ENCODE measurements at places on chromosomes 16 and 17.
A peak's percentile ranks its signal among the peaks of the same experiment; 100 is the strongest.

GRCh38 chr17:76197911-76198310 lies 42.4 kb downstream of the RNF157 start:
- DNase-seq = no peak

DNA sequence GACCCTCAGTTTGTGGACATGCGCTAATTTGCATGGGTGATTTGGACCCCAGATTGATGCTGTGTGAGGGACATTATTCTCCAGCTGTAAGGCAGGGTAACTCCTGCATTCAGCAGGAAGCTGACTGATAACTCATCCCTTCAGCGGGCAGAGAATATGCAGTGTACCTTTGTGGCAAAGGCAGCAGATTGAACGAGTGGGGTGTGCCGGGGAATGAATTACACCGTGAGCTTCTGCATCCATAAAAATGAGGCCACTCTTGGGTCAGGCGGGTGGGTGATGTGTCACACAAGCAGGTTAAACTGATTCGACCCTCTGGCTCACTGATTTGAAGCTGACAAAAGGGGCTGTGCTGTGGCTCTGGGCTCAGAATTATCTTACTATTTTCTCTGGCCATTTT lies 128.9 kb upstream of the PMFBP1 start:
- DNase-seq = no peak

DNA sequence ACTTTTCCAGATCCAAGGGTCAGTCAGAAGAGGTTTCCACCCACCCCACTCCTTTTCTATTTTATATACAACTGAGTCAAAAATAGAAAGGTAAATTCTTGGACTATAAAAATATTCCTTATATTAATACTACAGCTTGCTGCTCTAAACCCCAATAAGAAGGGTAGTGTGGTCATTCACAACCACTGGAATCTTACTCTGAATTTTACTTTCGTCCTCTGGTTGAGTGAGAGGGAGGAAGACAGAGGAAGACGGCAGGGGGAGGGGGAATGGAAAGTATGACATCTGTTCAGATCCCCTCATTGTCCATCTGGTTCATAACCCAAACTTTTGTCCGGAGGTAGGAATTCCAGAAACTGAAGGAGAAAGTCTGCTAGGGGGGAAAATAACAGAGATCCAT lies 67.2 kb downstream of the MAF start:
- no peak for DNase-seq

- no peak for DNase-seq
These were observed 451.1 kb downstream of the HS3ST3B1 start for GRCh38 chr17:14752011-14752410.

GRCh38 chr17:19278729-19279128 lies 41.6 kb downstream of the EPN2 start:
- DNase-seq = no peak

- DNase-seq = no peak
These were observed 618 bp downstream of the RUSF1 start for GRCh38 chr16:31507617-31507928.

DNA sequence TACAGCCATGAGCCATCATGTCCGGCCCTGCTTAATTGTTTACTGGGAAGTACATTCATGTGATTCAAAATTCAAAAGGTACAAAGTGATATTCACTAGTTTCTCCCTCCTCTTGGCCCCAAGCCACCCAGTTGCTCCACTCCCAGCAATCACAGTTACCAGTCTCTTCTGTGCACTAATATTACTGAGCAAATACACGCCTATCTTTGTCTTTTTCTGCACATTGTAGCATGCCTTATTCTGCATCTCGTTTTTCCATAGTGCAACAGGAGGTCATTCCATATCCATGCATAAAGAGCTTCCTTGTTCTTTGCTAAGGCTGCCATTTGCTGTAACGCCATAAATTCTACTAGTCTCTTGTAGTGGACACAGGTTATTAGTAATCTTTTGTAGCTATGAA lies 2.2 kb upstream of the ALOX15 start:
- DNase-seq = no peak

- DNase-seq = no peak
These were observed 13.9 kb downstream of the CYB561 start for GRCh38 chr17:63431939-63432804.

GRCh38 chr16:89748921-89749320 lies 27.6 kb downstream of the ZNF276 start:
- no peak for DNase-seq

- no peak for DNase-seq
These were observed 53.4 kb downstream of the MFSD11 start for GRCh38 chr17:76791053-76791980.

DNA sequence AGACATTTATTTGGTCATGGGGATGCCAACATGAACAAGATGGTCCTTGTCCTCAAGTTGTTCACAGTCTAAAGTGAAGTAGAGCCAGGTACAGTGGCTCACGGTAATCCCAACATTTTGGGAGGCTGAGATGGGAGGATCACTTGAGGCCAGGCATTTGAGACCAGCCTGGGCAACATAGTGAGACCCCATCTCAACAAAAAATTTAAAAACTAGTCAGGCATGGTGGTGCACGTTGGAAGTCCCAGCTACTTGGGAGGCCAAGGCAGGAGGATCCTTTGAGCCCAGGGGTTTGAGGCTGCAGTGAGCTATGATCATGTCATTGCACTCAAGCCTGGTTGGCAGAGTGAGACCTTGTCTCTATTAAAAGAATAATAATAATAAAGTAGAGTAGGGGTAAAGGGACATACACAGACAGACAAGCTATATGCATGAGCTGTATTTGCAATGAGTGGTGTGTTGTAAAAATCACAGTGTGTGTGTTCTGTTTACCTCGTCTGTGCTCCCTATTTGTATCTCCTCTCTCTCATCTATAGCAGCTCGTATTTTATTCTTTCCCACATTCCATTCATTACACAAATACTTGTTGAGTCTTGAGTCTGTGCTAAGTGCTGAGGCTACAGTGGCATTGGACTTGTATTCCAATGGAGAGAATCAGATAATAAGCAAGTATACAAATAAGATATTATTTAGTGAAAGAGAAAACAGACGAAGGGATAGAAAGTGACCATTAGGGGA lies 73.9 kb upstream of the DHX40 start:
- DNase-seq = no peak

DNA sequence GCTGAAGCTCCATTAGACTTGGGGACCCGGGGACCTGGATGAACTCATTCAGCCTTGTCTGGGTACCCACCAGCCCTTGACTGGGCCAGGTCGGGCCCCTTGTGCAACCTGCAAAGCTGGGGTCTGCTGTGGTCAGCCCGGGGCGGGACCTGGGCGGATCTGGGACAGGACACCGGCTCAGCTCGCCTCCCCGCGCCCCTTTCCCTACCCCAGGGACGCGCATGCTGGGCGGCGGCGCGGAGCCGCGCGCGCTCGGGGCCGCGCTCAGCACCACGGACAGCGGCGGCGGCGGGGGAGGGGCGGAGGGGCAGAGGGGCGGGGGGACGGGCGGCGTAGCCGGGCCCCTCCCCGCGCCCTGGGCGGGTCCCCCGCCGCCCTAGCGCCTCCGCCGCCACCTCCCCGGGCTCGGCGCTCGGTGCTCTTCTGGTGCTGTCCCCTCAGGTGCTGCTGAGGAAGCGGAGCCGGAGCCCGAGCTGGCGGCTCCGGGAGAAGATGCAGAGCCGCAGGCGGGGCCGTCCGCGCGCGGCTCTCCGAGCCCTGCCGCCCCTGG lies 7.4 kb downstream of the ACD start:
- DNase-seq = no peak

- no peak for DNase-seq
These were observed 15.1 kb upstream of the CSNK2A2 start for GRCh38 chr16:58212824-58213655.

GRCh38 chr16:11320170-11320569 lies 25.1 kb upstream of the RMI2 start:
- no peak for DNase-seq

GRCh38 chr17:48053758-48054237 lies 5.6 kb downstream of the NFE2L1 start:
- DNase-seq = no peak

DNA sequence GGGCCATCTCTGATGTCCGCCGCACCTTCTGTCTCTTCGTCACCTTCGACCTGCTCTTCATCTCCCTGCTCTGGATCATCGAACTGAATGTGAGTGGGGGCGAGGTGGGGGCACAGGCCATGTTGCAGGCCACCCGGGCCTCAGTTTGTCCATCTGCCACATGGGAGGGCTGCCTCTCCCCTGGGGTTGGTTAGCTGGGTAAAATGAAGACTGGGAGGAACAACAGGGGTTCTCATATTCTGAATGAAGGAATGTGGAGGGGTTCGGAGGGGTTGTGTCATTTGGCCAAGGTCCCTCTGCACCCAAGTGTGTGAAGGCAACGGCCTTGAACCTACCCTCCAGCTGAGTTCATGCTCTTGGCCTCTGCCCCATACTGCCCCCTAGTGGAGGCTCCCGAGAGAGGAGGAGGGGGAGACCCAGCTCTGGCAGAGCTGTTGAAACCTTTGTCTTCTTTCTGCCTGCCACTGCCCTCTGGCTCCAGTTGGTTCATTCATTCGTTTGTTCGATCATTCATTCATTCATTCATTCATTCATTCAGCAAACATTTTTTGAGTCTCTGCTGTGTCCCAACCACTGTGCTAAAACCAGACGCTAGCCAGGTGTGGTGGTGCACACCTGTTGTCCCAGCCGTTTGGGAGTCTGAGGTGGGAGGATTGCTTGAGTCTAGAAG lies 11.4 kb upstream of the TCAP start:
- DNase-seq = peak; percentile 57

DNA sequence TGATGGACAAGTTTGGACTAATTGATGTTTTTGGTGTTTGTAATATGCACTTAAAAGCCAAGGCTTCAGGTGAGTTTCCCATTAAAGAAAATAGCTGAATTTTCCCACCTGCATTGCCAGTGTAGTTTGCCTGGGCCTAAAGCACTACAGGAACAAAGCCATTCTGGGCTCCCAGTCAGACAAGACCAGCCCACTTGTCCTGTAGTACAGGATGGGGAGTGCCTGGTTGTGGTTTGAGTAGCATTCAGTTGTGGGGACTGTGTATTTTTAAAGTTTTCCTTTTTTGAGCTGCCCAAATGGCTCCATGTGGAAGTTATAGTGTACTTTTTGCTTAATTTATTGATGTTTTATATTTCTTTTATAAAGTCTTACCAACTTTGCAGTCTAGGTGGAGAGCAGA lies 91.7 kb downstream of the TANGO6 start:
- no peak for DNase-seq

DNA sequence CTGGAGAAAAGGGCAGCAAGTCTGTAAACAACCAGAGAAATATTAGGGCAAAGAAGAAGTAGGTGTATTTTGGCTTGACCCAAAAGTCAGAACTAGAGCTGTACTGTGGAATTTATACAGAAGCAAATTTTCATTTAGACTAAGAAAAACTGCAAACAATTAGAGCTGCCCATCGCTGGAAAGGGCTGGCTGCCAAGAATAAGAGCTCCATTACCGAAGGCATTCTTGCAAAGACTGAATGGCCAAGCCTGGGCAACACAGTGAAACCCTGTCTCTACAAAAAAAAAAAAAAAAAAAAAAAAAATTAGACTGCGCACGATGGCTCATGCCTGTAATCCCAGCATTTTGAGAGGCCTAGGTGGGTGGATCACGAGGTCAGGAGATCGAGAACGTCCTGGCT lies 53.9 kb upstream of the TMC5 start:
- DNase-seq = no peak
